ENCODE measurements at places on chromosomes 13 and 19.

- DNase-seq: no peak
Measured at GRCh38 chr13:86464193-86464592, 665.0 kb upstream of the SLITRK6 start.

GRCh38 chr19:54572696-54573311 lies 786 bp upstream of the LILRA2 start:
- peak; percentile 96 for DNase-seq

DNA sequence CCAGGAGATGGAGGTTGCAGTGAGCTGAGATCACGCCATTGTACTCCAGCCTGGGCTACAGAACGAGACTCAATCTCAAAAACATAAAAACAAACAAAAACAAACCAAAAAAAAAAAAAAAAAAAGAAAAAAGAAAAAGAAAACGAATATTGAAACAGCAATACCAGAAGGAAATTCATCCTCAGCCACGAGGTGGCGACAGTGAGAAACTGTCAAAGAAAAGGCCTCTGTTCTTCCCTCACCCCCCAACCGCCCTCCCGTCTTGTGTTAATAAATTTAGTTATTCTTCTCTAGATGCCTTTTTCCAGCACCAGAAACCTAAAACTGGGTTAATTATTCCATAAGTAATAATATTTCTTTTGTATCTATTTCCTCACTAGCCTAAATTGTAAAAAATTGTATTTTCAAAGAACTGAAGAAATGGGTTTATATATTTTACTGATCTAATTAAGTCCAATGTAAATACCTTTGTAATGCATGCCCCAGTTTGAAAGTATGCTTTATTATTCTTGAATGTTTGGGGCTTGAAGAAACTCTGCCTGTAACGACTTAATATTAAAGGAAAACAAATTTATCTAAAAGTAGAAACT lies 38.6 kb downstream of the LIG4 start:
- DNase-seq: peak; percentile 54

DNA sequence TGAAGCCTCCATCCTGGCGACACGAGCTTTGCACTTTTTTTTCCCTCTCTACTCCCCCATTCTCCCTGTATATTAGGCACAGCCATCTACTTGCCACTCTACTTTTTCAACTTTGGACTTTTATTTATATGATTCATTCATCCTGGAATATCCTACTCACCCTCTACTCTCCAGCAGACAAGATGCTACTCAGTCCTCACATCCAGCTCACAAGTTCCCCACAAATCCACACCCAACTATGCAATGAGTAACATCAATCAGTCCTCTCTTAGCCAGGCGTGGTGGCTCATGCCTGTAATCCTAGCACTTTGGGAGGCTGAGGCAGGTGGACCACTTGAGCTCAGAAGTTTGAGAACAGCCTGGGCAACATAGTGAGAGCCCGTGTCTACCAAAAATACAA lies 23.9 kb upstream of the URAD start:
- no peak for DNase-seq

DNA sequence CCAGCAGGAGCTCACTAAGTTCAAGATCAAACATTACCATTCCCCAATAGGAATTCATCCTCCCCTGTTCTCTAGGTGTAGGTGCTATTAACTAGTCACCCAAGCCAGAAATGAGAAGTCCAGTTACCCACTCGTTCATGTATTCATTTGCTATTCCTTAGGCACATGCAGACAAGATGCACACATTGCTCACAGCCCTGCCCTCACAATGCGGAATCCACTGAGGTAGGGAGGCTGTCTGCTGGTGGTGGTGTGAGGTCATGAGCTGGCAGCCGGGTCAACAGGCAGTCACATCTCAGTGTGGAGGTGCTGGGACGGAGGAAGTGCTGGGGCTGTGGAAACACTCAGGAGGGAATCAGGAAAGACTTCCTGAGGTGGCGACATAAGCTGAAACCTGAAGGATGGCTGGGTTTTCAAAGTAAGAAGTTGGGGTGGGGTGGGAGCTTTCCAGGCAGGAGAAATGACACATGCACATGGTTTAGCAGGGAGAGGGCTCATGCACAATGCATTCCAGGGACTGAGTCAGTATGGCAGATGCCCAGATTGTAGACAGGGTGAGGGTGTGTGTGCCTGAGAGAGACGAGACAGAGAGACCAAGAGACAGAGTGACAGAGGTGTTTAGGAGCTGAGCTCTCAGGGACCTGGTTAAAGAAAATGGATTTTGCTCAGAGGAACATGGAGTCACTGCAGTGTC lies 117.6 kb downstream of the USP12 start:
- DNase-seq: no peak

- peak; percentile 51 for DNase-seq
Measured at GRCh38 chr13:44206434-44206833, 167.2 kb upstream of the SERP2 start.

Measured in suppressor macrophage treated with lipopolysaccharide for 1 hour (primary cell).